ENCODE measurements at places on chromosomes 2 and 18.
A peak's percentile ranks its signal among the peaks of the same experiment; 100 is the strongest.

DNA sequence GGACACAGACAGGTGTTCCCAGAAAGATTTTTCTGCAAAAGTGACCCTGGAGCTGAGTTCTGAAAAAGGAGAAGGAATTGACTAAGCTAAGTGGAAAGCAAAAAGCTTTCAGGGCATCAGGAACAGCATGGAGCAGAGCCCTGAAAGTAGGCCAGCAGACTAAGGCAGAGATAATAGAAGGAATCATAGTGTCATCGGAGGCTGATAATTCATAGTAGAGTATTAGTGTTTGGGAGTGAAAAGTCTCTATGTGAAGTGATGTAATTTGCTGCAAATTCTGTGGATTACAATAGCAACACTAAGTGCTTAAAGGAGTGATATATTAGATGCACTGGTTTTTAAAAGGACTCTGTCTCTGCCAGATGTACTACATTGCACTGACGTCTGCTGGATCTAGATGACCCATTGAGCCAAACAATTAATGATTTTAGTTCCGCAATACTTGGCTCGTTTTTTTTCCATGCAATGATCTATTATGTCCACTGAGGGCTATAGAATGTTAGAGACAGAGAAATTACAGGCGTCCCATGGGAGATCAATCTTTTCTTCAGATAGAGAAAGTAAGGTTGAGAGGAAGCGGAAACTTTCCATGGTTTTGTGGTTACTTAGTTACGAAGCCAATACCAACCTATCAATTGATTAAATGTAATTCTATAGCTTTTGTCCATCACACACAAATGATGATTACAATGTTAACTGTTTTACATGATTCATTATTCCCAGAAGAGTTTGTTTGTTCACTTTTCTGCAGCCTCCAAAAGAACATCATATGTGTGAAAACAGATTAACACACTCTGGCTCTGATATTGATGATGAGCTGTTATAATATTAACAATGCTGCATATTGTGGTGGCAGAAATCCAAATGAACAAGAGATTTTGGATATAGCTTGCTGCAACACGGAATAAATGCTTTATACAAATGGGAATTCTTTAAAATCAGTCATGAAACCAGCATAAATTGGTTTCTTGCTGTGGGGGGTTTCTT, 143.7 kb downstream of the MC4R start:
- no peak for DNase-seq

DNA sequence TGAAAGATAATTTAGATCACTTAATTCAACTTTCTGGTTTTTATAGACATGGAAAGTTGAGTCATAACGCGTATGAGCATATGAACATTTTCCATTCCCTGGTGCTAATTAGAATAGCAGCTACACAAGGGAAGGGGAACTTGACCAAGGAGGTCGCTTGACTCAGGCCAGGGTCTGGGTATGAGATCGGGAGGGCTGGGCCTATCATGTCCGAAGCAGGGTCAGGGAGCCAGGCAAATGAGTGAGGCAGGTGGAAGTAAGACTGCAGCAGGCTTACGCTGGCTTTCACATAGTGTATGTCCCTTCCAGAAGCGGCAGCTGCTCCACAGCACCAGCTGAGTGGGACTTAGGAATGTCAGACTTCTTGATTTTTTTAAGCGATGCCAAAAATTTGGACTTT, 14.7 kb downstream of the RALB start:
- no peak for DNase-seq

DNA sequence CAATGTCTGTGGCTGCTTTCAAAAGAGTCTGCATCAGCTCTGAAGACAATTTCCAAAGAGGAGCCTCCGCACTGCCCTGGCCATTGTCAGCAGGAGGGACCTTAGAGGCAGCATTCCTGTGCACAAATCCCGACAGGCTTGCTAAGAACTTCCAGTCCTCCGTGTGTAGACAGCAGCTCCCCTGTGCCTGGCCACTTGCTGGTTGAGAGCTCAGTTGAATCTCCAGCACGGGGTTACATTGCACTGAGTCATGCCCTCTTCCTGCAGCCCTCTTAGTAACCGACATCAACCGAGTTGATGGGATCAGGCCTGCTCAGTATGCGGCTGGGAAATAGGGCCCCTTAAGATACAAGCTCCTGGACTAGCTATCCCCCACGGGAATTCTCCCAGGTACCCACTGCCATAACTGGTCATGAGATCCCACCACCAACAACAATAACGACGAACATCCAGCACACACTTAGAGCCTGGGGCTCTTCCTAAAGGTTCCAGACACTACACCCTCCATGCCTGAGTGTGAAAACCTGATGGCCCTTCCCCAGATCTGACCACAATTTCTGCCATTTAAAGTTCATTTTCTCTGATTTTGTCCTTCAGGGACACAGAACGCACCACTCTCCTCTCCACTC, 12.0 kb downstream of the ATP6V1B1 start:
- peak; percentile 74 for DNase-seq

DNA sequence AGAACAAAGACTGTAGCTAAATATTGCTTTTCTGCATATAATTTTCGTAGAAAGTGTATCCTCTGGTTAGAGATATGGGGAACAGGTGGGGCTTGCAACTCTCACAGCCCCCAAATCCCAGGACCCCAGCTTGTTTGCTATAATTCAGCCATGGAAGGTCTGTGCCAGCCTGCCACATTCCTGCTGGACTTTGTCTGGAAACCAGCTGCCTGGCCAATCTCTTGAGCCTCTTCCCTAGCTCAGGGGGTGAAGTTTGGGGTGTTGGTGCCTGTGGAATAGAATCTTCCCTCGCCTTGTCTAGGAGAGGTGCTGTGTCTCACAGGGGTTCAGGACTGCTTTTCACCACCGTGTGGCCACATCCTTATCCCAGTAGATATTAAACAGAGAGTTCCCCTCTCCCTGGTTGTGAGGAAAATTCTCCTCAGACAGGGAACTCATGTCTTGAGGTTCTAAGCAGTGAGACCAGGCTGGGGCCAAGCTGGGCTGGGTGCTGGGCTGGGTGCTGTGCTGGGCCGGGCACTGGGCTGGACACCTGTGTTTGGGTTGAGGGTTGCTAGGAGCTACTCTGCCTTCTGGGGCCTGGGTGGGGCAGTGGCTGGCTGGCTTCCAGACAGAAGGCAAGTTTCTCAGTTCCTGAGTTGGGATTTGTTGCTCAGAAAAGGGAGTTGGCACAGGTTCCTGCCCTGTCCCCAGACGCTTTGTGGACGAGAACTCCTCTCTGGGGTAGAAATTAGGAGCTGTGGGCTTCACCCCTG, 12.3 kb downstream of the TOGARAM2 start:
- no peak for DNase-seq

GRCh38 chr2:115596659-115597375, 1154.4 kb downstream of the DPP10 start:
- no peak for DNase-seq

GRCh38 chr2:48264627-48265026, 265.3 kb upstream of the STON1 start:
- DNase-seq = no peak

GRCh38 chr2:196183528-196184231, 12.3 kb upstream of the STK17B start:
- no peak for DNase-seq

DNA sequence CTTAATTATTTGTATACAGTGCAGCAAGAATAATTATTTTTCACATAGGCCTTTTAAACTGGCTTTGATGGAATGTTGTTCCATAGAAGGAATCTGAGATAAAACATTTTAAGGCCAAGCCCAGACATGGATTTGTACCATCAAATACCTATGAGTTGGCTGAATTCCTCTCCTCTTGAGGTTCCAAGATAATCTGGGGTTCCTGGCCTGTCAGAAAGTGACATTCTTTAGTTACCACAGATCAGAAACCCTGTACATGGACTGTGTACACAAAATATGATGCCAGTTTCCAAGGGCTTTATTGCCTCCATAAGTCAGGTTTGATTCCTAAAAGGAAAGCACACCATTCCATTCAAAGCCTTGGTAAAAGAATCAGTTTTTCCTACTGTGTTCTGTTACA, 1256.7 kb upstream of the NRXN1 start:
- DNase-seq = no peak

DNA sequence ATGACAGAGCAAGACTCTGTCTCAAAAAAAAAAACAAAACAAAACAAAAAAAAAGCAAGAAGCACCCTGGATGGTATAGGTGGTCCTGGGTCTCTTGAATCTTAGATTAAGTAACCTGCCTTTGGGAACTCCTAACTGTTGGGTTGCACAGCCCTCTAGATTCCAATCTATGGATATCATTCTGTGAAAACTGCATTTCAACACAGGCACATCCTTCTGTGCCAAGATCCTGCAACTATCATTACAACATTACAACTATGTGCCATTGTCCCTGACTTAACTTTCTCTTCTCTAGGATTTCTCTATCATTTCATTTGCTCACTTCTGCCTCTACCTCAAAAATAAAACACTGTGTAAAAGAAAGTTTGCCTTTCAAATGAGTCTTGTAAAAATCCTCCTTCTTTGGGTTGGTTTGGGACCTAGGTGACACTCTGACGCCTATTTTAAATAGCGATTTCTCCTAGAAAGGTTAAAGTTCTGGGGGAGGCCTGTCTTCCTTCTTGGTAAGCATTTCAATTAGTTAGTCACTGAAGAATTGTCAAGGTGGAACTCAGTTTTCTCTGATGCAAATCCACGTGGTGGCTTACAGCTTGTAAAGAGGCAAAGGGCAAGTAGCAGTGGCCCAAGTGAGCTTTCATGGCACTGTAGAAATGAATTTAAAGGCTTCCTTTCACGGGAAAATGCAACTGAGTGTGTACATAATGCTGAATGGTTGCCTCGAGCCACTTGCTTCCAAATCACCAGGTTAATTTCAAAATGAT, 9.2 kb downstream of the LGALSL start:
- peak; percentile 39 for DNase-seq

GRCh38 chr18:51941999-51942398, 398.0 kb upstream of the DCC start:
- DNase-seq = no peak
